ENCODE measurements at places on chromosomes 6 and 20.

DNA sequence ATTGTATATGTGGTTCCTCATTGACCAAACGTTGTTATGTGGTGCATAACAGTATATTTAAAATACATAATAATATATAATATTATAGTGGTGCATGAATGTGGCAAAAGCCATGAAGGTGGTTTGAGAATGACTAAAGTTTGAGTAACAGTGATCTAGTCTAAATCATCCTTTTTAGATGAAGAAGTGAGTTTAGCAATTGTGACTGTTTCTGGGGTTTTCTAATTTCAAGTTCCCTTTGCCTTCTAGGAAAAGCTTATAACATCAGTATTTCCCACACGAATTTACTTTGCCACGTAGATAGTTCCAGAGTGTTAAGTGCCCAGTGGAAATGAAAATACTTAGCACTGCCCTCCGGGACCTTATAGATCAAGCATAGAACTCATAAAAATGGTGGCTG, 40.9 kb downstream of the ARFGEF2 start:
- no peak for DNase-seq

DNA sequence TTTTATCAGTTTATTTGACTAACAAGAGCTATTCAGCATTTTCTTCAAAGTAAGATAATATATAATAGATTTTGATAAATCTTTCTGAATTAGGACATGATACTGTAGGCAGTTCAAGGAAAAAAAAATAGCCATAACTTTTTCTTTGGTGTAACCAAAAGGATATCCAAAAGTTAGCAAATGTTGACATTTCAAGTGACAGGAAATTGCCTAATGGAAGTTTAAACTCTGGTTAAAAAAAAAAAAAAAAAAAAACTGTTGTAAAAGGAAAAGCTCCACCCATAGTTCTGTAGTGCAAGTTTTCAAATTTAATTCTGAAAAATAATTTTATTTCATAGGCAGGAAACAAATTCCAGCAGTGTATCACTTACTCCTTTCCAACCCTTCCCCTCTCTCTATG, 18.8 kb downstream of the HEBP2 start:
- no peak for DNase-seq

- no peak for DNase-seq
Observed at GRCh38 chr6:12608016-12608860, 108.3 kb upstream of the PHACTR1 start.

GRCh38 chr6:43884652-43885022, 114.6 kb downstream of the VEGFA start:
- DNase-seq, result no peak

- DNase-seq, result no peak
Observed at GRCh38 chr6:83432636-83433035, 1.8 kb upstream of the ME1 start.

DNA sequence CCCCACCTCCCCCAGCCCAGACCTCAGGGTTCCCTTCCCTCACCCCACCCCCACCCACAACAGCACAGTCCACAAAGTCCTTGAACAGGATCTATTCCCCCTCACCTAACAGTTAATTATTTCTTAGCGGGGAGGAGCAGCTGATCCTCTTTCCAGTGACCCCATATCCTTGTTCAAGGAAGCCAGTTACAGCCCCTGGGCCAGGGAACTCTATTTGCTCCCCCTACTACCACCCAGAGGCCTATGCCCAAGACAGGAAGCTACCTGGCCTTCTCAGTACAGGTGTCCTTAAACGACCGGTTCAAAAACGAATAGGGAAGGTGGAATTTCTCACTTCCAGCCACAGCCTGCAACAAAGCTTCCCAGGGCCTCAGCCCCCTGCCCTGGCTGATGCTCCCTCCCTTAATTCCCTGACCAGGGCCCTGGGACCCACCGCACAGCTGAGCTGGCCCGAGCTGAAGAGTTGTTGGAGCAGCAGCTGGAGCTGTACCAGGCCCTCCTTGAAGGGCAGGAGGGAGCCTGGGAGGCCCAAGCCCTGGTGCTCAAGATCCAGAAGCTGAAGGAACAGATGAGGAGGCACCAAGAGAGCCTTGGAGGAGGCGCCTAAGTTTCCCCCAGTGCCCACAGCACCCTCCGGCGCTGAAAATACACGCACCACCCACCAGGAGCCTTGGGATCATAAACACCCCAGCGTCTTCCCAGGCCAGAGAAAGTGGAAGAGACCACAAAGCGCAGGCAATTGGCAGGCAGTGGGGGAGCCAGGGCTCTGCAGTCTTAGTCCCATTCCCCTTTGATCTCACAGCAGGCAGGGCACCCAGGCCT, 778 bp downstream of the MCCD1 start:
- no peak for DNase-seq

DNA sequence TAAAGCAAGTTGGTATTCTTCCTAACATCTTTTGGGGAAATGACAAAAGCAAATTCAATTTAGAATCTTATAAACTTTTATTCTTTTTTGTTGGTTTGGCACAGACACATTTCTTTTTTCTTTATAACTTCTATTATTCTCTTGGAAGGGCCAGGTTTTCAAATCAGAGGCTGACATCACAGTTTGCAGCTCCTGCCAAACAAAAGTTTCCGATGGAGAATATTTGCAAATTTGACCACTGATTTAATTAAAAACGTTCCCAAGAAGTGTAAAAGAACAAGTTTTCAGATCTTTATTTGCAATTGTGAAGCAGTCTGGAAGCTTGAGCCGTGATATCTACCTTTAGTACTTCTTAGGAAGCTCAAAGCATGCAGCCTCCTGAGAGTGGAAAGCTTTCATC, 53.8 kb upstream of the CD83 start:
- no peak for DNase-seq

DNA sequence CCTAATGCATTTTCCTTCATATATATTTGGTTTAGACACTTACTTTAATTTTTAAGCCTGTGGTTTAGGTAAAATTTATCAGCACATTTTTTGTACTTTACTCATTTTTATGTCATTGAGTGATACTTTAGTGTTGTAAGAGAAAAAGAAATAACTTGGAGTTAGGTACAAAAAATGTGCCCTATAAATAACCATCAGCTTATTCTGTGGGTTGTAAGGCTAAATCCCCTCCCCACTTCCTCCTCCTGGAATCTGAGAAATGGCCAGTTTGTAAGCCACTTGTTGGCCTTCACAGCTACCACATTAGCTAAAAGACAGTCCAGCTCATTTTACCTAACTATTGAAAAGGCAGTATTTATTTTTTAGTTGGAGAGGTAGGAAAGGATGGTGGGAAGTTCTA, 576.3 kb downstream of the PKHD1 start:
- DNase-seq, result no peak

GRCh38 chr6:8958894-8959511, 523.7 kb upstream of the SLC35B3 start:
- DNase-seq, result no peak

DNA sequence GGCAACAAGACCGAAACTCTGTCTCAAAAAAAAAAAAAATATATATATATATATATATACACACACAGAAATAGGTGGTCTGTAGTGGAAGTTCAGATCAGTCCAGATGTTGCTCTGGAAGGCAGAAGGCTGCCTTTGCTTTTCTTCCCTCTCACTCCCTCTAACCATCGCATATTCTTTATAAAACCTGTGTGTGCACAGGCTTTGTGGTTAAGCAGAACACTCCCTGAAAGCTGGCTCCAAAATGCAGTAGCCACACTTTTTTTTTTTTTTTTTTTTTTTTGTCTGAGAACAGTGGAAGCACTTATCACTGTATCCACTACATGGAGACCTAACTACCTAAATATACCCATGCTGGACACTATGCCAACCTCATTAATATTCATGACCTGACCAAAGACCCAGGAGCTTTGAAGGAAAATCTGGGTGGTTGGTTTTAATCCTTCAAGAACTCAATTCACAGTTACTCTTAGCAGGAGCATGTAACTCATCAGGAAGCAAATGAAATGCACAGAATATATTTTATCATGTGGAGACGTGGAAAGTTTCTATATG, 20.0 kb upstream of the GFOD1 start:
- no peak for DNase-seq

DNA sequence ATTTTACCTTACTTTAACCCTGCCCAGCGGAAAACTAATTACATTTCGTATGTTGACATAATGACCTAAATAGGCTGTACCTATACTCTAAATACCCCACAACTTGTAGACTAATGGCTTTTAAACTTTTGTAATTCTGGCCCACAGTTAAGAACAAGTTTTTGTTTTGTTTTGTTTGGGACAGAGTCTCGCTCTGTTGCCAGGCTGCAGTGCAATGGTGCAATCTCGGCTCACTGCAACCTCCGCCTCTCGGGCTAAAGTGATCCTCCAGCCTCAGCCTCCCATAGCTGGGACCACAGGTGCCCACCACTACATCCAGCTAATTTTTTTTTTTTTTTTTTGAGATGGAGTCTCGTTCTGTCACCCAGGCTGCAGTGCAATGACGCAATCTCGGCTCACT, 5.7 kb upstream of the SASH1 start:
- DNase-seq, result no peak

- no peak for DNase-seq
Observed at GRCh38 chr6:113347436-113347835, 509.7 kb upstream of the MARCKS start.

- DNase-seq, result no peak
Observed at GRCh38 chr6:39925931-39926290, 8.4 kb downstream of the MOCS1 start.

DNA sequence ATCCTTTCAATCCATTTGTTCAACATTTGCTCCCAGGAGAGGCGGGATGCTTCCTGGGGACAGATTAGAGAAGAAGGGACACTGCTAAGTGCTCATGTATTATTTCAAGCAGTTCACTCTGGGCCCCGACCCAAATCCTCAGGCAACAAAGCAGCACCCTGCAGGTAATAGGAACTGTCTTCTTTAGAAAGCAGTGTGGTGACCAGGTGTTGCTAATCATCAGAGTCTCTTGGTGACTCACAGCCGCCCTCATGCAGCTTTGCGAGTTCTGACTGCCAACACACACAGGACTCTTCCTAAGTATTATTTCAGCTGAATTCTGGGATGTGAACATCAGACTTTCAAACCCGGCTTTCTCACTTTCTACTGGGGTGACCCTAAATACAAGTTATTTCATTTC, 356.4 kb downstream of the PRKN start:
- no peak for DNase-seq

GRCh38 chr6:100119261-100119660, 125.2 kb upstream of the MCHR2 start:
- DNase-seq, result no peak

DNA sequence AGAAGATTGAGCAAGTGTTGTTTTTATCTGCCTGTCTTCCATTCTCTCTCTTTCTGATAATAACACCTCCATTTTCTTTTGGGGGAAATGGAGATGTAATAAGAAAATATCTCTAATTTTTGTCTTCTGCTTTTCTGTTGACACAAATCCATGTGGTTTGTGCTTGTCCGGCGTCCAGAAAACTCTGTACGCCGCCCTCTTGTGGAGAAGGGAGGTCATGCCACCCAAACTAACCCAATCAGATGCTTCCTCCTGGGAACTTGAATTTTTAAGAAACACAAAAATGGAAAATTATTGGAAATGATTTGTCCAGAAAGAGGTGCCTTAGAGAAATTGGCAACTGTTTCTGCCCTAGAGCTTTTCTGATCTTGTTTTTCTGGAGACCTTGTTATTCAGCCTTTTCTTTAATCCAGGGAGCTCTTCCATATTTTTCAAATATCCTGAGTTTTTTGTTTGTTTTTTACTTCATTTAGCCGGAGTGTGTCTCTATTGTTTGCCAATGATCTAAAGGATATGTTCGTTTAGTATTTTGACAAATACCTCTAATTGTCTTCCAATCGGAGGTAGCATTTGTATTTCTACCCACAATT, 17.8 kb upstream of the FNDC1 start:
- peak; percentile 21 for DNase-seq

DNA sequence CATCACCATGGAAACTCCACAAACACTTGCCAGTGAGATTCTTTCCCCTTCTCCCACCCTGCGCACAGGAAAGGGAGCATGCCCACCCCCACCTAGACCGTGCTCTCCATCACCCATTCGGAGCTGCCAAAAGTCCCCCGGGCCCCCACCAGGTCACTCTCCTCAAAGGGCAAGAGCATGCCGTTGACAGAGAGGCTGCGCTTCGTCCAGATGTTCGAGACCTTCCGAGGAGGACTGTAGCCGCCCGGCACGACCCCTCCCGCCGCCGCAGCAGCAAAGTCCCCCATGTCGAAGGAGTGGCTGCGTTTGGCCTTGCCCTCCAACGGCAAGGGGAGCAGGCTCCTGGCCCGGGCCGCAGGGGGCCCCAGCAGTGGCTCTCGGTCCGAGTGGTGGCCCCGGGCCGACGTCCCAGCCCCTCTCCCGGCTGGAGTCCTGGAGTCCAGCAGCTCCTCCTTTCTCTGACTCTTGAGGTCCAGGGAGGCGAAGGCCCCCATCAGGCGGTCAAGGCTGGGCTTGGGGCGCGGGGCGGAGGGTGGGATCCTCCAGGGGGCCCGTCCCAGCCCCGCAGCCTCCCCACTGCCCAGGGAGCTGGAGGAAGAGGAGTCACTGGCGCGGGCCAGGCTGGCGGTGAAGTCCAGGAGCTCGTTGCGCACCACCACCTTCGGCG, 195.2 kb downstream of the LRFN2 start:
- no peak for DNase-seq

- no peak for DNase-seq
Observed at GRCh38 chr6:73712535-73713173, 16.7 kb downstream of the CD109 start.

GRCh38 chr6:75115481-75115880, 90.4 kb downstream of the COL12A1 start:
- no peak for DNase-seq

DNA sequence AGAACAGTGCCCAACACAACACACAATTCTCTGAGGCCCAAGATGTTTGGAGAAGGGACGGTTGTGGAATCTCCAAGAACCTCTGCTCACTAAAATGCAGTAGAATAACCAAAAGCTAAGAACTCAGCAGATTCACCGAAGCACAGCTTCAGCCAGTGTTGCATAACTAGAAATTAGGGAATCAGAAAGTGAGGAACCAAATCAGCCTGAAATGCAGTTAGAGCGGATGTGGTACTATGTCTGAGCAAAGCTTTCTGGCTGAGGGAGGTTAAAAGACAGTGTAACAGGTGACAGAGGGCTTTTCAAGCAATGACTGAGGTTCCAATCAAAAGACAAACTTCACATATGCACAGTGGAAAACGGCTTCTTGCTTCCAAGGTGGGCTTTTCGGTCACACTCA, 197.9 kb upstream of the KCNK16 start:
- no peak for DNase-seq

GRCh38 chr20:11323816-11324215, 593.9 kb upstream of the BTBD3 start:
- no peak for DNase-seq

DNA sequence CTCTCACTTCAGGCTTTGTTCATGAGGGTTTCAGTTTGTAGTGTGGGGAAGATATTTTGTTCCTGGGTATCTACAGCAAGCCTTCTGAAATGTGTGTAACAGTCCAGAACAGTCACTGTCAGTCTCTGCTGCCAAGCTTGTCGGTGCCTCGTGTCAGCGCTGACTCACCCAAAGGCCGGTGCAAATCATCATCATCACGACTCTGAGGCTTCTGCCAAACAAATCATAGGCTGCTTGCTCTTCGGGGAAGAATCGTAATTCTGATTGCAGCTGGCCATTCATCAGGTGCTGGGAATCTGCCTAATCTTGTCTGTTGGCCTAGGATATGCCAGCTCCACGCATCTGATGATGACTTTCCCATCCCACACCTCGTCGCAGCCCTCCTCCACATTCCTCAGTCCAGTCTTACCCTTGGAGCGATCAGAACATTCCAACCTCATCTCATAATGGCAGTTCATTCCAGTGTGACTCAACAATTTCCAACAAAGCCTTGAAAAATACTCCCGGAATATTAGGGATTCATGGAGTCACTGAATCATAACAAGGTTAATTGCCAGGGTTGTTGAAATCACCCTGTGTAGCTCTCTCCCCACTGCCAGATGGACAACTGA, 40.9 kb downstream of the ALDH8A1 start:
- peak; percentile 90 for DNase-seq

GRCh38 chr6:48307573-48307972, 196.6 kb upstream of the PTCHD4 start:
- DNase-seq, result no peak

Measured in amniotic stem cell (primary cell).